ENCODE measurements at places on chromosomes 3 and 15.

GRCh38 chr3:41330465-41330864 is 131.2 kb downstream of the CTNNB1 start:
- no peak for DNase-seq

DNA sequence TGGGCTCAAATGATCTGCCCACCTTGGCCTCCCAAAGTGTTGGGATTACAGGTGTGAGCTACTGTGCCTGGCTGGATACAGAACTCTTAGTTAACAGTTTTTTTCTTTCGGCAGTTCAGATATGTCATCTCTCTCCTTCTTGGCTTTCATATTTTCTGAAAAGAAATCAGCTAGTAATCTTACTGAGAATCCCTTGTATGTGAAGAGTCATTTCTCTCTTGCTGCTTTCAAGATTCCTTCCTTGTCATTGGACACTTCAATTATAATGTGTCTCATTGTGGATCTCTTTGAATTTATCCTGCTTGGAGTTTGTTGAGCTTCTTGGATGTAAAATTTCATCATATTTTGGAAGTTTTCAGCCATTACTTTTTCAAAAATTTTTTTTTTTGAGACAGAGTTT is 17.0 kb downstream of the TRIM69 start:
- no peak for DNase-seq

GRCh38 chr15:80141916-80142598 is 10.7 kb upstream of the FAH start:
- no peak for DNase-seq

GRCh38 chr3:42900226-42901072 is 5.5 kb upstream of the ZNF662 start:
- DNase-seq, result no peak

DNA sequence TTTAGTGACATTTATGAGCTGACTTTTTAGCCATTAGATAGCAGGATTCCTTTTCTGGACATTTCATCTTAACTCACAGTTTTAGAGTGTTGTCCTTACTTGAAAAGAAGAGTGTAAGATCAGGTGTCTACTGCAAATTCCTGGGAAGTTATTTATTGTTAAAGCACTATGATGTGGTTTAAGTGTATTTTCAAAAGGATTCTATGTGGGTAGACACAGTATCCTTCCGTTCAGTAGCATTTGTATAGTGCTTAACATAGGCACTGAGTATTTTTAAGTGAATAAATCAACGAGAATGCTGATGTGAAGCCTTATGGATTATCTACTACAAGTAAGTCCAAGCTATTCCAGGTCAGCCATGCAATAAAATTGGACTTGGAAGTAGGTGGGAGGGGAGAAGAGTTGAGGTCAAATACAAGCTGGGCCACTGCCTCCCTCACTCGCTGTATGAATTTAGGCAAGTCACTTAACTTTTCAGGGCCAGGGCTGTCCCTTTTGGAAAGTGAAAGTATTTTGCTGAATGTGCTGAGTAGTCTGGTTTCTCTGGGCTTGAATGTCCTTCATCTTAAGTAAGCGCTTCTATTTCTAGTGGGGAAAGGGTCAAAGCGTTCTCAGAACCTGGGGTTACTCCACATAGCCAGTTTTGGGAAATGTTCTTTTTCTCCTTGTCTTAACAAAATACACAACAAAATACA is 48.6 kb downstream of the GAP43 start:
- no peak for DNase-seq

- no peak for DNase-seq
These were observed 3.8 kb downstream of the MKRN2 start for GRCh38 chr3:12560505-12561190.

- no peak for DNase-seq
These were observed 59.2 kb downstream of the CADPS start for GRCh38 chr3:62815981-62816380.

DNA sequence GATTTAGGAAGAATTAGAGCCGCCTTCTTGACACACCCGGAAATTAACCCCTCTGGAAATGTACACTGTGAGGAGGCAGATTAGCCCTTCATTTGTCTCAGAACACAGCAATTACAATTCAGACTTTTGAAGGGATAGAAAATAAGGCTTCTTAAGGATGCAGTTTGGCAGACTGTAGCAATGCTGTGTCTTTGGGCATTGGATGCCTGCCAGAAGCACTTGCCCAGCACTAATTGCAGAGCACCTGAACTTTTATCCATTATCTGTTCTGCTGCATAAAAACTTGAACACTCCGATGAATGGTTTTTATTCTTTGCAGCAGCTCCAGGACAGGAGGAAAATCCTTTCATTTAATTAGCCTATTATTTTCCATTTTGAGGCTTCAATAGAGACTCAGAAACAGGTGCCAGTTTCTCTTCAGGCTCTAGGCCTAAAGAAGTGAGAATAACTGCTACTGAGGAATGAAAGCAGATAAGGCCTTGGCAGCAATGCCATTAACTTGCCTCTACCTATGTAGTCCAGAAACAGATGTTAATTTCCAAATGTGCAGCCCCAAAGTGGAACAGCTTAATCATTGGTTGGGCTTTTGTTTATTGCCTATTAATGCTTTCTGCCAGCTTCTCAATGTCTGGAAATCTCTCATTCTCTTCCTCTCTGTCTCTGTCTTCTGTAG is 418.5 kb downstream of the NSUN3 start:
- DNase-seq, result no peak

GRCh38 chr3:188400494-188401243 is 246.7 kb downstream of the LPP start:
- no peak for DNase-seq

DNA sequence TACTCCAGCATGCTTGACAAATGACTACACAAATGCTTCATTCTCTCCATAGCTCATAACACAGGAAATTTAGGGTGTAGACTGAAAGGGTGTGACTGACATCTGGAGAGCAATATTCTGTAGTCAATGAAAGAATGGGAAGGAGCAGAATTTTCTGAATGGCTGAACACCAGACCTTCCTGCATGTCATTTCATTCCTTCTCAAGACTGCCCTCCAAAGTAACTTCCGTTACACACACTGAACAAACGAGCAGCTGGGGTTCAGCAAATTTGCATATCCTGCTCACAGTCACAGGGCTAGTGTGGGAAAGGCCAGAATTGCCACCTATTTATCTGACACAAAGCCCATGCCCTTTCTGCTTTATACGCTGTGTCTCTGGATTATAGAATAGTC is 325.0 kb upstream of the CFAP20DC start:
- no peak for DNase-seq

DNA sequence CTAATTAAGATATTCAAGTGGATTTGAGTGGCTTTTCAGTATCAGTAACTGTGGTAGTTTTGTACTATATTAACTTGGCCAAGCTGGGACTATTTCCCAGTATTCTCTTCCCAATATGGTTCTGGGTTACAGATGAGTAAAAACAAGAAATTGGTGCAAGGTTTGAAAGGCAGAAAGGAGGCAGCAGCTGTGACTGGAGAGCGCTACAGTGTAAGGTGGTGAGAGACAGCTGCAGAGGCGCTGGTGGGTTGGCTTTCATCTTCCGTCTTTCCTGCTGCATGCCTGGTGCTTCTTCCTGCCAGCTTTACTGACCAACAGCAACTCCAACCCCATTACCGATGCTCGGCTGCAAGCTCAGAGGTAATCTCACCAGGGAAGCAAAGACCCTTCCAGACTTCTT is 9.8 kb downstream of the DPH3 start:
- no peak for DNase-seq

GRCh38 chr15:82763361-82764116 is 42.3 kb downstream of the FSD2 start:
- DNase-seq, result no peak

DNA sequence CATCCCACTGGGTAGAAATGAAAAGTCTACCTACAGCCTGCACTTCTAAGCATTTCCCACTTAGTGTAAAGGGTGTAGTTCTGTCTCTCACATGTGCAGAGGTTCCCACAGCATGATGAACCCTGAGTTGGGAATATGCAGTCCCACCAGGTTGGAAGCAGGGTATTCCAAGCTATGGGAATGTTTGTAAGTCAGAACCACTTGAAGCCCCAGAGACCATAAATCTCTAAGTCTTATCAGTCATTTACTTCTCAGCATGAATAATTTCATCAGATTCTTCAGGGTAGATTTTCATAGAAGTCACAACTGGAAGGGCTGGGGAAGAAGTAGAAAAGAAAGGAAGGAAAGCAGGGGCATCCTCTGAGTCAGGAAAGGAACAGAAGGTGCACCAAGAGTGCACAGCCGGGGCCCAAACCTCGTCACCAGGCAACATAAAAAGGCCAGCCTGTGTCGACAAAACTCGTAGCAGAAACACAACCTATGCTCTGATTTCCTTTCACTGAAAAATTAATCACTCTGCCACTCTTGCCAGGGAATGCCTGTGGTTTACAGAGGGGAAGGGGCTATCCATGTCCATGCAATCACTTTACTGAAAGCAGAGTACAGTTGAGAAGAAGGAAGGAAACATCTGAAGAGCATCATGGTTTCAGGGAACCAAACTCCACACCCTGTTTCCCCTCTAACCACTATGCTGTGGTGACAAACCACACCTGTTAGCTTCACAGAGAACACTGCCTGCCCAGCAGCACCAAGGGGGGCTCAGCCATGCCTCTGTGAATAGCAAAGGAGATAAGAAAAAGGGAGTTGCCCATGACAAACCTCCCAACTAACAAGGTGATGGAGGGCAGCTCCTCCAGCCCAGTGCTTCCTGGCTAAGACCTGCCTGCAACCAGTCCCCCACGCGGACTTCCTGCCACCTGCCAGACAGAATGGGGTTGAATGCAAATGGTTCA is 40.5 kb downstream of the SH3BP5 start:
- peak; percentile 28 for DNase-seq

- DNase-seq, result no peak
These were observed 54.6 kb downstream of the LPP start for GRCh38 chr3:188208516-188208981.

GRCh38 chr3:151404316-151404715 is 19.8 kb upstream of the P2RY12 start:
- no peak for DNase-seq

- no peak for DNase-seq
These were observed 7.3 kb downstream of the FAM131A start for GRCh38 chr3:184344579-184345316.

- DNase-seq, result no peak
These were observed 37.5 kb downstream of the NBEAL2 start for GRCh38 chr3:47016934-47017435.

GRCh38 chr15:101566748-101567488 is 77.4 kb upstream of the PCSK6 start:
- DNase-seq, result no peak

- DNase-seq, result no peak
These were observed 146.8 kb downstream of the MEX3B start for GRCh38 chr15:81899024-81899423.

DNA sequence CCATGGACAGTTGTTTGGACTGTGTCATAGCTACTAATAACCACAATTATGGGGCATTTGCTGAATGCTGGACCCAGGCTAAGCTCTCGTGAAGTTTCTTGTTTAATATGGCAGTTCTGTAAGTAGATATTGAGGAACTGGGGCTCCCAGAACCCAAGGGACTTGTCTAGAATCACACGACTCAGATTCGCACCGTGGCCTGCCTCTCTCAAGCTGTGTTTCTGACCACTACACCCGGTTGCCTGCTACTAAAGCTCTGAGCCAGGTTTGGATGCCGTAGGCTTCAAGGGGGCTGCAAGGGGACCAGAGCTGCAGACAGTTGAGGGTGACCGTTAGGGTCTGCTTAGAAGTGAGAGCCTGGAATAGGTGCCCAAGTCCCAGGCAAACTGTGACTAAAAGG is 11.5 kb downstream of the TEX264 start:
- DNase-seq, result no peak

- no peak for DNase-seq
These were observed 17.8 kb upstream of the ZNF774 start for GRCh38 chr15:90334304-90334731.

DNA sequence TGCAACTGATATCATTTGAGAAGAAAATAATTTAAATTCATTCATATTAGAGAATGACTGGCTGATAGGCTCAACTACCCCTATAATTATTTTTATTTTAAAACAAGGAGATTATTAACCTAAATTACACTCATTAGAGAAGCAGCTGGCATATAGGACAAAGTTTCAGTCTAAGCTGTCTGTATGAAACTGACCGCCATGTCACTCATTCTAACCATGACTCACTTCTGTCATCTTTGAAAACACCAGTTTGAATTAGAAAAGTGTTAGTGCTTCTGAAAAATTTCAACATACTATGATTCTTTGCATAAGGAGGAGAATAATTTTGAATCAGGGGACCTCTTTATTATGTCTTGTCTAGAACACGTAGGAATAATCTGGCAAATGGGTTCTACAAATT is 1058.5 kb downstream of the ROBO2 start:
- no peak for DNase-seq

- DNase-seq, result no peak
These were observed 308.5 kb upstream of the ARRDC4 start for GRCh38 chr15:97652041-97652440.

DNA sequence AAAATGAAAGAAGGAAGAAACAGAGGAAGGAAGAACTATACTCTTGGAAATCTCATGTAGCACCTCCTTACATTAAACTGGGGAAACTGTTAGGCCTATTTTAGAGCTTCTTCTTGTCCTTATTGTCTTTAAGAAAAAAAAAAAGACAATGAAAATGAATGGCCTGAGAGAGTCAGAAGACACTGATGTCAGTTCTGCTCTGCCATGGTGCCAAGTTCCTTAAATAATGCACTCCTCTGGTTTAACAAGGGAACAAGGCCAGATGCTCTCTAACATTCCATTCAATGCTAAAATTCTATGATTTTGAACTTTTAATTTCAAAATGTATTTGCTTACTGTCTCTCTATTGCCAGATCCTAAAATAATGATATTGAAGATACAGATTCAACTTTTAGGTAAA is 4.4 kb upstream of the MBNL1 start:
- DNase-seq, result no peak

DNA sequence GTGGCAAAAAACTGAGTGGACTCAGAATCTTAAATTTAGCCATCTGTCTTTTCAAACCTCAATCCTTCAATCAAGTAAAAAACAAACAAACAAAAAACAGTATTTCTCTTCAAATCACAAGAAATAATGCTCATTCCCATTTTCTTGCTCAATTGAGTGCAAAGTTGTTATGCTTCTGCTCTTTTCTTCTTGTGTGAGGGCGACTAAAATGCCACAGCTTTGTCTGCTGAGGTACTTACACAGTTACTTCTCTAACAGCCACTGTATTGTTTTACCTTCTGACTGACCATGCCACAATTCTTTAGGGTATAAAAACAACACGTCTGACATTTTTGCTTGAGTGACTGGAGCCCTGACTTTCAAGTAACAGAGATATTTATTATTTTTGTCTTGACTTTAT is 617.4 kb downstream of the NAALADL2 start:
- DNase-seq, result no peak

- no peak for DNase-seq
These were observed 55.1 kb upstream of the RASA2 start for GRCh38 chr3:141431411-141432378.

- no peak for DNase-seq
These were observed 69.0 kb downstream of the RBM6 start for GRCh38 chr3:50008931-50009330.

Measured in activated CD4-positive, alpha-beta T cell treated with anti-CD3 and anti-CD28 coated beads for 24 hours (primary cell).